Iris pigment epithelial cell (primary cell): ENCODE measurements at places on chromosomes 5 and 9.
A peak's percentile ranks its signal among the peaks of the same experiment; 100 is the strongest.

GRCh38 chr9:135714242-135715055, 12.5 kb downstream of the KCNT1 start:
- no peak for DNase-seq

DNA sequence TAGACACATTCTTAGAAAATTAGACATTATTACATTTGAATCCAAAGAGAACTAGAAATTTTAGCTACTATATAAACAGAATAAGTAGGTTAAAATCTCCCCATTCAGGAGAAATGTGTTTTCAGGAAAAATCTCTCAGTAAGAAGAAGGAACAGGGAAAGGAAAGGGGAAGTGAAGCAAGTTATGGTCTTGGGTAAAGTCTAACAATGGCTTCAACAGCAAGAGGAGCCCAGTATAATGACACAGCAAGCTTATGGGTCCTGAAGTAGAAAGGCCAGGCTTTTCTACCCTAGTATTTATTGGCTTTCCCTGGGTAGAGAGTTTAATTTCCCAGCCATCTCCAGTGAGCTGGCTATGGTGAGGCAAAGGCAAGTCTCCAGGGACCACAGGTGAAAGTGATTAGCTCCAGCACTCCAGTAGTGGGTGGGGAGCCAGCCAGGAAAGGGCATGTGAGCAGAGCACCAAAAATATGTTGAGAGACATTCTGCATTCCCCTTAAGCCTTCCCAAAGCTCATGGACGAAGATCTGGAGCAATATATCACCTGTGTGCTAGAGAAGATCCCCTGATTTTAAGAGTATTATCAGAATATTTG, 981.7 kb downstream of the NR2F1-AS1 start:
- no peak for DNase-seq

- DNase-seq = peak; percentile 36
Observed at GRCh38 chr5:67156976-67157583, 39.5 kb downstream of the CD180 start.

GRCh38 chr9:89613912-89614892, 9.4 kb downstream of the GADD45G start:
- DNase-seq = peak; percentile 12

GRCh38 chr5:62268234-62268633, 37.8 kb upstream of the KIF2A start:
- DNase-seq = no peak

- no peak for DNase-seq
Observed at GRCh38 chr5:92371171-92371888, 988.2 kb upstream of the ARRDC3 start.

GRCh38 chr5:40681363-40682153, 1.8 kb downstream of the PTGER4 start:
- DNase-seq = peak; percentile 48

DNA sequence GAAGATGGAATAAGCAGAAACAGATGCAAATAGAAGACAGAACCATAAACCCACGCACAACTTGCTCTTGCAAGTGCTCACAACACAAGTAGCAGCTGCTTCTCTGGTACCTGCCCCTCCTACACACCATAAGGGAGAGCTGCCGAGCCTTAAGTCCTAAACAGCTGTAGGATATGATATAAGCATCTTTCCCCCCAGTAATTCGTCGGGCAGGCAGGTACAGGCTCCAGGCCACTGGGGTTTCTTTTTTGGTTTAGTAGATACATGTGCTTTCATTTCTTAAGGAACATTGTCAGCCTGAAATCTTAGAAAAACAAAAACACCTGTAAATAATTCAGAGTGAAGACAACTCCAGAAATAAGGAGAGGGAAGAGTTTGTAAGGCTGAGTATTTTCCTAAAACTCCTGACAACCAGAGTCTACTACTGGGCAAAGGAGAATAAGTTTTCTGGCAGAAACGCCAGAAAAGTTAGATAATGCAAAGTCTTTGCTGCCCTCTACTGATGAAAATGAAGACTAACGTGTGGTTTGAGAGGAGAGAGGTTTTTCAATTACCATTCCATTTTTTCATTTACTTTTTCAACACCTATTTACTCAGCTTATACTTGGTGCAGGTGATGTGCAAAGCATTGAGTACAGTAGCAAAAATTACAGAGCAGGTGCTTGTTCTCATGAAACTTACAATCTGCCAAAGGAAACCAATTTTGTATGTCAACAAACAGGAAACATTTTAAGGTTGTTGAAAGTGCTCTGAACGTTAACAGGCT, 20.1 kb upstream of the TCERG1 start:
- peak; percentile 41 for DNase-seq

DNA sequence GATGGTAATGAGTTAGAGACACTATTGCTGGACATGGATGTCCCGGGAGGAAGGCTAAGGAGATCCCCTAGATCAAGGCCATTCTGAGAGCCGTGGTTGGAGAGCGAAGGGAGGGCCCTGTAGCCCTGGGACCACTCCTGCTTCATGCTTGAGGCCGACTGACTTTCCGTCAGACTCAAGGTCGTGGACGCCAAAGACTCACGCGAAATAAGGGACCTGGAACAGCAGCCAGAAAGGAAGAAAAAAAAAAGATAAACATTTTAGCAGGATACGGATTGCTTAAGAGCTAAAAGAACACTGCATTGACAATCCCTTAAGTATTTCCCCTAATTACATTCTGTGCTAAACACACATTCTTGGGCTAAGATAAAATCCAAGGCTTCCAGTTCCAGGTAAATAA, 181.2 kb downstream of the GLIS3 start:
- DNase-seq = peak; percentile 65

DNA sequence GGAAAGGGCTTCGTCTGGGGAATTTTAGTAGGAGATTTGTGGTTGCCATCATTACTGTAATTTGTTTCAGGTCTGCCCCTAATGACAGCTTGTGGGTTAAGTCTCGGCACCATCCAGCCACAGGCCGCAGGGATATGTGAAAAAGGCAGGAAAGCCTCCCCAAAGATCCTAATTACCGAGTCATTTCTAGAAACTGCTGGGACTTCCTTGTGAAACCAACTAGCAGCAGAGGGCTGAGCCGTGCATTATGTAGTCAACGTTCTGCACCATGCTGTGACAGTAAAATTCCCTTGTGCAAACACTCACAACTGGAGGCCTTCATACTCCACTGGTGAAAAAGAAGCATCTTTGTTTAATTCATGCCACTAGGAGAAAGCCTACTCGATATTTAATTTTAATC, 230.3 kb downstream of the MPDZ start:
- no peak for DNase-seq

- no peak for DNase-seq
Observed at GRCh38 chr5:109313127-109313526, 96.6 kb downstream of the PJA2 start.

- peak; percentile 58 for DNase-seq
Observed at GRCh38 chr5:159459951-159460538, 129.8 kb upstream of the IL12B start.

GRCh38 chr9:104028827-104029226, 65.3 kb upstream of the SMC2 start:
- no peak for DNase-seq

DNA sequence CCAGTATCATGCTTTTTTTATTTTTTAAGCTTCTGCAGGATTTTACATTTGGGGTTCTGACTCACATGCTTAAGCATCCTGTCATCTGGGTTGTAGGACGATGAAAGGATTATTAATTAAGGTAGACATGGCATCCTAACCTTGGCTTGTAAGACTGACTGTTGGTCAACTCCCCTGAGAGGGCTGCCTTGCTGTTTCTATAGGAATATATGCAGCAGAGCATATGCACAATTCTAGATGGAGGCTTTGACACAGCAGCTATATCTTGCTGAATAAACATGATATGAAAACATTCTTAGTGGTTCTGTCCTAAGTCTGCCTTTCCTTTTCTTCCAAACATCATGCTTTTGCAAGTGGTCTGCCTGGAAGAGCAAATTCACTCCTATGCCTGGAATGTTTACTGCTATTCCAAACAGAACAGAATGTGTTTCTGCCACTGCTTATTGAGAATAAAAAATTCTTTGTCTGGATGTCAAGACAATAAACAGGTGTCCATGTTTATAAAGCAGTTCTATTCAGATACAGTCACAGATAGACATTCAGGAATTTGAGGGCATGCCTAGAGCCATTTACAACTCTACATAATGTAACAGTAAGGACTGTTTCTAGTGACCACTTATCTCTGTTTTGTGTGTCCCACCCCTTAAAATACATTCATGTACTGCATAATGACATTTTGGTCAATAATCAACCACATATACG, 166.2 kb upstream of the PPP2R2B start:
- no peak for DNase-seq

DNA sequence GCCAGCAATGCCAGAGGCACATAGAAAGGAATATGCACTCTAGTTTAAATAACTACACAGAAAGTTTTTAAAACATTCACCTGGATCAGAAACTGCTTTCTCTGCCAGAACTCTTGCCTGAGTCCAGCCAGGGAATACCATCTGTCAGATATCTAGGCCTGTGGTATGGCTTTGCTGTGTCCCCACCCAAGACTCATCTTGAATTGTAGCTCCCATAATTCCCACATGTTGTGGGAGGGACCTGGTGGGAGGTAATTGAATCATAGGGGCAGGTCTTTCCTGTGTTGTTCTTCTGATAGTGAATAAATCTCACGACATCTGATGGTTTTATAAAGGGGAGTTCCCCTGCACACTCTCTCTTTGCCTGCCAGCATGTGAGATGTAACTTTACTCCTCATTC, 41.5 kb upstream of the KCNV2 start:
- DNase-seq = no peak

DNA sequence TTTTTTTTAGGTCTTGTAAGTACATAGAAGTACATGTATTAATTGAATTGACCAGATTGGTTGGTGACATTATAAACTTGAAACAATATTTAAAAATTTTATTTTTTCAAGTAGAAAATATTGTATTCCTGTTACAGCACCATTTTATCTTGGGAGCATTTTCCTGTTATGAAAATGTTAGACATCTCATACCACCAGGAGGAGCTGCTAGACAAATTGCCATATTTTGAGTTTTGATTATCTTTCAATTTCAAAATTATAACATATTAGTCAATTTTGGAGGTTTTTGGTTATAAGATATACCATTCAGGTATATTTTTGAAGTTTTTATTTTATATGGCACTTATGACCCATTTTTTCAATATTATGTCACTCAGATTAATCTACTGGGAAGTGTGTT, 84.4 kb downstream of the CNTLN start:
- DNase-seq = peak; percentile 31
